ENCODE measurements at places on chromosomes 1 and 21.

DNA sequence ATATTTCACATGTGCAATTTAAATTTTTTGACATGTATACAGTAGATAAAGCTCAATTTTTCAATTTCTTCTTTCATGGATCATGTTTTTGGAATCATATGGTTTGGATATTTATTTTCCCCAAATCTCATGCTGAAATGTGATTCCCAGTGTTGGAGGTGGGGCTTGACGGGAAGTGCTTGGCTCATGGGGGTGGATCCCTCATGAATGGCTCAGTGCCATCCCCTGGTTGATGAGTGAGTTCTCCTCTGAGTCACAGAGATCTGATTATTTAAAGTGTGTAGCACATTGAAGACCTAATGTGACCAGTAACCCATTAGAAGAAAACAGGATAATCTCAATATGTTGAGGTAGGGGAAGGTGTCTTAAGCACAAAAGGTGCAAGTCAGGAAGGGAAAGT is 9.1 kb upstream of the IFI16 start:
- DNase-seq: peak; percentile 78

DNA sequence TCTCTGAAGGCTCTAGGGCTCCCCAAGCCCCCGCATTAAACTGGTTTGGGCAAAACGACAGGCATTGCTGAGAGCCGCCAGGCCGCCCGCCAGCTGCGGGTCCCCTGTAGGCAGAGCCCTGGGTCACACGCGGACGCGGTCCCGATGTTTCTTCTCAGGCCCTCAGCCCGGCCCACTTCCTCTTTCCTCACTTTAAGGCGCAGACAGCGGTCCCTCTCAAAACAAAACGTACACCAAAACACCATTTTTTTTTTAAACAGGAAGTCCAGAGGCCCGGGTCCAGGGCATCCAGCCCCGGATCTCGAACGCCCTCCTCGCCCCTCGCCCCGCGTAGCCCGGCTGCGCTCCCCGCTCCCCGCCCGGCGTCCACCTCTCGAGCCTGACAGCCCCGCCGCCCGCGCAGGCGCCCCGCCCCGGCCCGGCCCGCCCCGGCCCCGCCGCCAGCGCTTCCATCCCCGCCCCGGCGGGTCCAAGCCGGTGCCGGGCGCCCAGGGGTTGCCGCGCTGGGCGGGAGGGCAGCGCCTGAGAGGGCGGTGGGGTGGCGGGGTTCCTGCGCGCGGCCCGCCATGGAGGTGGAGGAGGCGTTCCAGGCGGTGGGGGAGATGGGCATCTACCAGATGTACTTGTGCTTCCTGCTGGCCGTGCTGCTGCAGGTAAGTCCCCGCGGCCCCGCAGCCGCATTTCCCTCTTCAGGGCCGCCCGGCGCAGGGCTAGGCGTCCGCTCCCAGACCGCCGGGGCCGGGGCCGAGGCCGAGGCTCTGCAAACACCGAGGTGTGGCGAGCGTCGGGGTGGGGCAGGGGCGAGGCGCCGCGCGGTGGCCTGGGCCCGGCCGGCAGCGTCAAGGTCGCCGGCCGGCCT is at the start of gene SLC22A15:
Gene SLC22A15, plus strand, starts transcription at position 452 of the 859 bp plus-strand sequence. Its CDS starts 115 bp downstream, at position 567.
- DNase-seq: no peak

DNA sequence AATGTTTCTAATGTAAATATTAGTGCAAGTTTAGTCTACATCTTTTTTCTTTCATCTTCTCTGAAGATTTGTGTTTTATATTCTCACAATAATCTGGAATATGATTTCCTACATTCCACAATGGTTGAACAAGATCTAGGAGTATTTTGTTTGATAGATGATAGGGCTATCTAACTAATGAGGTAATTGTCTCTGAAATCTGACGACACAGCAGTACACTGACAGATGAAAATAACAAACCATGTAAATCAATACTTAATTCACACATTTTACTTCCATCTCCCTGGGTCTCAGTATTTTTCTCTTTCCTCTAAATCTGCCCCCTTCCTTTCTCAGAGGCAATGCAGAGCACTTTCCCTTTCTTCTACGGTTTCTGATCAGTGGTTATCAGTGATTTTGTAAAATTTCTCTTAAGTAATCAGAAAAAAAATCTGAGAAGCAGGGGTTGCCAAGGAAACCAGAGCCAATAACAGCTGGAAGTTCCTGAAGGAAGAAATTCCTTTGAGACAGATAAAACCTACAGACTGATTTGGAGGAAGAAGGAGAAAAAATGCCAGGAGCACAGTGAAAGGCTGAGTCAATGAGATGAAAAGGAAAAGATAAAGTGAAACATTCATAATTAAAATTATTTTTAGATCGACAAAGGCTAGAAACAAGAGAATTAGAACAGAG is 7.3 kb upstream of the ANKRD13C start:
- no peak for DNase-seq

GRCh38 chr1:23562137-23562876 is 3.0 kb upstream of the ID3 start:
- DNase-seq: peak; percentile 98

DNA sequence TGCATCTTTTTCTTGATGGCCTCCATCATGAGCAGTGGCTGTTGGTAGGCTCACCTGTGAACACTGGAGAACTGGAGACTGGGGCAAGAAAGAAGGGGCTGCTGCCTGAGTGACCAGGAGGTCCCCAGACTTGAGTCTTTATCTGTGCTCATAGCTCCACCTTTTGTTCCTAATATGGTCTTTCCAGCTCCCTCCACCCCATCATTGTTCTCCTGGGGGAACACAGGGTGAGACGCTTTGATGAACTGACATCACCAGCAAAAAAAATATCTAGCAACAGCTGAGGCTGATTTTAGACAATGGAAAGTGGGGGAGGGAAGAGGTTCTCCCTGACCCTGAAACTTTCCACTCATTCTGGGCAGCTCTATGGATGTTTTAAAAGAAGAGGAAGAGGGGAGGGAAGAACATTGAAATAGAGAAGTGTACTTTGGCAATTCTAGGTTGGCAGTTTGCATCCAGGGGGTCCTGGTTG is at the start of gene TPM3:
Gene TPM3, minus strand, starts transcription at position 111 of the 472 bp plus-strand sequence. Its CDS starts 82 bp downstream, at position 29.
- DNase-seq: no peak

DNA sequence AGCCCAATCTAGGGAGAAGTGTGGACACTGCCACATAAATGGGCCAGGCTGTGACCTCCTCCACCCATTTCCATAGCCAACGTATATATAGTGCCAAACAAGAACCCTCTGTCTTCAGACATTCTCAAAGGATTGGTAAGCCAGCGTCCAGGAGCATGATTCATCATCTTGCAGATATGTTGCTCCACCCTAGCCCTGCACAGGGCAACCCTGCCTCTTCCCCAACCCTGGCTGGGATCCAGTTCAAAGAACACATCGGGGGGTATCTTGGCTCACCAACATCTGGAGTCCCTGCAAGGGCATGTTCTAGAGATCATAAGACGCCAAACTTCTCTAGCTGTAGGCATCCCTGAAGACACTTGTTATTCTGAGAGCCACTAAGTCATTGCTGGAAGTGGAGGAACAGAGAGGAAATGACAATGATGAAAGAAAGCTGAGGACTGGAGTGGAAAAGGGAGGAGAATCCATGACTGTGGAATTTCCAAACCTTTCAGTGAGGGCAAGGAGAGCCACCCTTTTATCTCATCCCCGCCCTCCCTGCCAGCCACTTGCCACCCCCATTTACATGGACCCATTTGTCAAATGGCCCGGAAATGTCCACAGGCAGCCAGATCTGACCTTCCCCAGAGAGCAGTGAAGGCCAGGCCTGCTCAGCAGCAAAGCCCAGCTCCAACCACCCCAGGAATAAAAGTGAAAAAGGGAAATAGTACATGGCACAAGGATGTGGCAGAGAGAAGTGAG is 144.1 kb upstream of the CTTNBP2NL start:
- DNase-seq: no peak

DNA sequence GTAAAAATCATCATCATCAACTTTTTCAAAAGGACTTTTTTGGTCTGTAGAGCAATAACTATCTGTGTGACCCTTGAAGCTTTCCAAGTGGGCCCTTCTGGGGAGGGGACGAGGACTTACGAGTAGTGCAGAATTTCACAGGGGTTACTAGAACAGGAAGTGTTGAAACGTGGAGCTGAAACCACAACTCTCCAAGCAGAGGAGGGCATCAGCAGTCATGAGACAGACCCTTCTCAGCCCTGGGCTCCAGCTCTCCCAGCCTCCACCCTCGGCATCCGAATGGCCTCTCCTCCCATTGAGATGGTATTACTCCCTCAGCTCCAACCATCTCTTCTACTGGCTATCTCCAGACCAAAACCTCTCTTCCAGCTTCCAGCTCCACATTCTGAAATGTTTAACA is 3.6 kb downstream of the FAM89A start:
- no peak for DNase-seq

DNA sequence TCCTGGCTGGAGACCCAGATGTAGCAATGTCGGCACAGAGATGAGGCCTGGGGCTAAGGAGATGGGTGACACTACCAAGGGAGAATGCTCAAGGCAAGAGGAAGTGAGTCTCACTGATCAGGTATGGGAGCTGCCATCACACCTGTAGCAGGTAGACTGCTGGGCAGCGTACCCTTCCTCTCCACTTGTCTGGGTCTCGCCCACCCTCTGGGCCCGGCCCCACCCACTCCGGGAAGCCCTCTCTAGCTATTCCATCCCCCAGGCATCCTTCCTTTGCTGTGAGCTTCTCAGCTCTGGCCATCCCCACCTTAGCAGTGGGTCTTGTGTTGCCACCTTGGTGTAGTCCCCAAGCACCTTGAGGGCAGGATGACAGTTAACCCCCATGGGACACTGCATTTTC is 87.7 kb upstream of the EDN2 start:
- no peak for DNase-seq

DNA sequence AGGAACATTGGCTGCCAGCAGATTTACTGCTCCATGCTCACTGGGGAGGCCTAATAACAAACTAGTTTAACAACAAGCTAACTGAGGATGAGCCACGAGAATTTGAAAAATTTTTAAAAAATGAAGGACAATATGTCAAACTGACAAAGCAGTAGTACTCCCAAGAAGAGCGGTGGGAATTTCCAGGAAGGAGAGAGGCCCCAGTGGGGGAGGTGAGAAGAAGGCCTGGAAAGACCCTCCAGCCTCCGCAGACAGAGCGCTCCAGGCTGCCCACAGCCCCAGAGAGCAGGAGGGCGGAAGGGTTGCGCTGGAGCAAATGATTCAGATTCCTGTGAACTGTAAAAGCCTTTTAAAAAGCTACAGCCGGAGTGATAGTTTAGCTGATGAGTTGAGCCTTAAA is 78.5 kb downstream of the SIPA1L2 start:
- DNase-seq: no peak

GRCh38 chr1:91804546-91805023 is 81.4 kb downstream of the TGFBR3 start:
- no peak for DNase-seq

DNA sequence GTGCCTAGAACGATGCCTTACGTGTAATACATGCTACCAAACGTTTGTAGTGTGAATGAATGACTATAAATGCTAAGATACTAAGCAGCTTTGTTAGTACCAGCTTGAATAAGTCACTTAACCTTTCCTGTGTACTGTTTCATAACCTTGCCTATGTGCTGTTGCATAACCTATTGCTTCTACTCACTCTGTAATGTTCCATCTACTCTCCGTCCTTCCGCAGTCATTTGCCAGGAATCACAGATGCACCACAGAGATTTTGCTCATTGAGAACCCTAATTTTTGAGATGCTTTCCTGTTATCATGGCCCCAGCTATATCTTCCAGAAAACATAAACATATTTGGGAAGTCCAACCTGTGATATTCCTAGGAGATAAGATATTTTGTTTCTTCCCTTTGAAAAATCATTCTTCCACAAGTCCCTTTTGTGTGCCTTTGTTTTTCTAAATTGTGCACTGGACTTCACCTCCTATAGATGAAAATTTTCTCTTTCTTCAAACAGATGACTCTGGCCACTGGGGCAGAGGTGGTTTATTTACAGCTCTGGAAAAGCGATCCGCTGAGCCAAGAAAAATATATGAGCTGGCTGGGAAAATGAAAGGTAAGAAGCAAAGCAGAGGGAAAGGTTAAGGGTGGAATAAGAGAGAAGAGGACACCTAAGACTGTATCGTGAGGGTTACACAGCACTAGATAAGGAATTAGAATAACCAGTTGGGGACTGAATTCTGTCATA is 44.8 kb downstream of the CHD1L start:
- DNase-seq: no peak

- DNase-seq: no peak
Observed at GRCh38 chr1:167518331-167518700, at the start of gene CD247. Gene CD247, minus strand, starts transcription at chr1:167518529. Its CDS starts 64 bp downstream, at chr1:167518465.

DNA sequence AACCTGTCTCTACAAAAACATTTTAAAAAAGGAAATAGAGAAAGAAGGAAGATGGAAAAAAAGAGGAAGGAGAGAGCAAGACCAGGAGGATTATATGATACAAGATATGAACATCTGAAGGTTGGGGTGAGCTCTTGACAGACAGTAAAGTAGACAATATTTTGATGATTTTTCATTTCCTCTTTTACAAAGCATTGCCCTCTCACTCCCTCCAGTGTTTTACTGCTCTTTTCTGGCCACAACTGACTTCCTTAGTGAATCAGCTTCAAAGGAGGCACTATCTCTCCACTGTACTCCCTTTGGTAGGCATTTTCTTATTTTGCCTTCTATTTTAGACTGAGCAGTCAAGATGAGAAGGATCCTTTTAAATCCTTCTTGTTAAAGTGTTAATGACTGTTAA is 296.7 kb downstream of the KCTD3 start:
- DNase-seq: no peak

- no peak for DNase-seq
Observed at GRCh38 chr21:31141389-31142000, 103.2 kb upstream of the KRTAP19-8 start.

- DNase-seq: no peak
Observed at GRCh38 chr1:81430955-81431623, 369.6 kb upstream of the ADGRL2 start.

DNA sequence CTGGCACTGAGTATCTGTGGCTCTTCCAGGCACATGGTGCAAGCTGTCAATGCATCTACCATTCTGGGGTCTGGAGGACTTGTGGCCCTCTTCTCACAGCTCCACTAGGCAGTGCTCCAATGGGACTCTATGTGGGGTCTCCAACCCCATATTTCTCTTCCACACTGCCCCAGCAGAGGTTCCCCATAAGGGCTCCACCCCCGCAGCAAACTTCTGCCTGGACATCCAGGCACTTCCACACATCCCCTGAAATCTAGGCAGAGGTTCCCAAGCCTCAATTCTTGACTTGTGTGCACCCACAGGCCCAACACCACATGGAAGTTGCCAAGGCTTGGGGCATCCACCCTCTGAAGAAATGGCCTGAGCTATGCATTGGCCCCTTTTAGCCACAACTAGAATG is 18.8 kb downstream of the ODF2L start:
- no peak for DNase-seq

- no peak for DNase-seq
Observed at GRCh38 chr1:18200918-18201317, 93.3 kb downstream of the IGSF21 start.

GRCh38 chr1:43573066-43573800 is 42.5 kb downstream of the PTPRF start:
- DNase-seq: no peak

- no peak for DNase-seq
Observed at GRCh38 chr1:55007625-55008024, 8.9 kb downstream of the BSND start.

DNA sequence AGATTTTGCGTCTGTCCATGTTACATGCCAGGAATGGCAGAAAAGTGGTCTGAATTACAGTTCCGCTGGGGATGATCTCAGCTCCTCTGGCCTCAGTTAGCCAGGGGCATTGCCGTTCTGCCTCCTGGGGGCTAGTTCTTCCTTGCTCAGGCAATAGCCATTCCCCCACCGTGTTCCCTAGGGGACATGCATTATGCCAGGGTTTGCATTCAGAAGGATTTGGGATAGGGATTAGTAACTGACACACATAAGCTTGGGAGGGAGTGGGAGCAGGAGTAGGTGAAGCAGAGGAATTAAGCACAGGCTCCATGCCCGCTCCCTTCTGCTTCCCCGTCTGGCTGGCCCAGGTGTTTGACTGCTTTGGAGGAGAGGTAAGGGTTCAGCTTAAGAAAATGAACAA is 12.7 kb downstream of the LRRC71 start:
- DNase-seq: no peak

- DNase-seq: no peak
Observed at GRCh38 chr1:21200767-21201166, 24.1 kb upstream of the EIF4G3 start.
